ENCODE measurements at places on chromosomes 7 and 10.

DNA sequence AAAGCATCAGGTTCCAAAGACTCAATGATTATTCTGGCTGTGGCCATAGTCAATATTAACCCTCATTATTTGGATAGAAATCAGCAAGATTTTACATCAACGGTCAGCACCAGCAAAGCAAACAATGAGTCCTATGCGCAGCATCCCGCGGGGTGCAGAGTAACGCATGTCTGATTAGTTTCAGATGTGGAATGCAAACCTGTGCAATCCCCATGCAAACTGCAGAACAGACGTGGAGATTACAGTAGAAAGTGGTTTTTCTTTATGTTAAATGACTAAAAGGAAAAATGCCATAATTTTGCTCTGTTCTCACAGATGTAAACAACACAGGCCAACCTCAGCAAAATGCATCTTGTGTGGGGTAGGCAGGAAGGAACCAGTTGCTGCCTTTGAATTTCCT, 258.1 kb upstream of the GRB10 start:
- DNase-seq: no peak

DNA sequence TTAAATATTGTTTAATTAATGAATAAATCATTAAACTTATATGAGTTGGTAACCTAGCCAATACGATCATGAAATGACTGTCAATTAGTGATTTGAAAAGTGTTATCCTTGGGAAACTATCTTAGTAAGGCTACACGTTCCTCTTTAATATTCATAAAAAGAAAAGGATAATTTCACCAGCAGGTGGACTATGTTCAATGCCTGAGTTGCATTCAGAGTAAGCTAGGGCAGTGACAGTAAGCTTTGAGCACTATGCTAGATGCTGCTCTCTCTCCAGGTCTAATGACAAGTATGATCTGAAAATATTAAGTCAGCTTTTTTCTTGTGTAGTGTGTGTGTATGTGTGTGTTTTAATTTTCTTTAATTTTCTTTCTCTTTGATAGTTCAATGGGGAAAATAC, 486.3 kb upstream of the PCDH15 start:
- no peak for DNase-seq

- DNase-seq: no peak
Measured at GRCh38 chr7:78953090-78953489, 500.4 kb downstream of the MAGI2 start.

GRCh38 chr10:4191354-4191753, 406.3 kb upstream of the KLF6 start:
- DNase-seq: no peak

DNA sequence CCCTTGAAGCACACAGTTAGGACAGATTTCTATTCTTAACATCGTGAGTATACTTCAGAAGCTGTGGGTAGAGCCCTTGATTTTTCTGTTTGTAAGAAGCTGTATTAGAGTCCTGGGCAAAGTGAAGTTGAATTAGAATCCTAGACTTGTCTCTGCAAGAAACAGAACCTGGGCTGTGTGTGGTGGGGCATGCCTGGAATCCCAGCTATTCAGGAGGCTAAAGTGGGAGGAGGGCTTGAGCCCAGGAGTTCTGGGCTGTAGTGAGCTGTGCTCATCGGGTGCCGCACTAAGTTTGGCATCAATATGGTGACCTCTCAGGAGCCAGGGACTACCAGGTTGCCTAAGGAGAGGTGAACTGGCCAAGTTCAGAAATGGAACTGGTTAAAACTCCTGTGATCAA, 183.4 kb downstream of the GNAI1 start:
- DNase-seq: no peak

DNA sequence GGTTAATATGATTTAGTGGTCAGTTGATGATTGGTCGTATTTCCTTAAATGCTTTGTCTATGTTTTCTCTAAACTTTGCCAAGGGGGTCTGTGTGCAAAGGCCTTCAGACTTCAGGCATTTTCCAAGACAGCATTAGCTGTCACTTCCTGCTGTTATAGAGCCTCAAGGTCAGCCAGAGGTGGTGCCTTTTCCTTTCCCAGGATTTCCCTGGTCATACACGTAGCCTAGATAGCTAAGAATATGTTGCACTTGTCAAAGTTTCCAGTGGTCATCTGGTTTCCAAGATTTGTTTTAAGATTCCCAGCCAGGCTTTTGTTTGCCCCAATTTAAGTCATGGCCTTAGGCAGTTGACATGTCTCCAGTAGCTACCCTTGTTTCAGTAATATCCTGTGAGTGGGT, 133.2 kb upstream of the IGFBP3 start:
- no peak for DNase-seq

- no peak for DNase-seq
Measured at GRCh38 chr10:73968098-73968521, 29.8 kb upstream of the VCL start.

All from head of caudate nucleus (tissue), 42 donors.